ENCODE measurements at places on chromosomes 16 and 17. TPM values are rescaled to one million over a fixed set of nuclear protein-coding genes. Genes with fewer than 3 reads are reported as not detected.
A peak's percentile ranks its signal among the peaks of the same experiment; 100 is the strongest.

GRCh38 chr17:261635-262034 is 80.2 kb upstream of the DOC2B start:
- DNase-seq, result no peak

- no peak for DNase-seq
These were observed 22.3 kb downstream of the FOXN1 start for GRCh38 chr17:28528327-28529012.

DNA sequence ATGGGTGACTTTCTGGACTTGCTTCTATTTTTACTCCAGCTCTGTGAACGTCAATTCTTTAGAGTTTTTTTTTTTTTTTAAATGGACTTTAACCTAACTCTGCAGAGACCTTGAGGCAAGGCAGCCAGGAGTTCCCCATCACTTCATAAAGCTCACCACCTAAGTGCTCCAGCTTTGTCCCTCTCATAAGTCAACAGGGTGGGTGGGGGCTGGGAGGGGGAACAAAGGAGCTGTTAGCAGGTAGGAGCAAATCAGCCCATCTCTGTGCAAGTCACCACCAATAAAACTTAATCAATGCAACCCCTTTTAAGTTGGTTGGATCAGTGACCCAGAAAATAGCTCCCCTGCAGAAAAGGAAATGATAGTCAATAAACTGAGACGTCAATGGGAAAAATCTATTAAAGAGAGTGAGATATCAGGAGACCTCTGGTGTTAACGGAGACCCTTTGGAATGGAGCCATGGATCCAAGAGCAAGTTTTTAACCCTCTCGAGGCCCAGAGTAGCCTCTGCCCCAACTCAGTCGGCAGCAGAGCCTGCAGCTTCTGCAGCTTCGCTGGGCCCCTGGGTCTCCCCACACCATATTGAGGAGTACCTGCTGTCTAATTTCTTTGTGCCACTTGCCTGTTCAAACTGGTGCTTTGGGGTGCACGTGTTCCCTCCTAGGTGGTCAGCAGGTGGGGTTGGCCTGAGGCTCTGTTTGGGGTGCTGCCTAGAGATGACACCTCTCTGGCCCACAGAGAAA is 27.6 kb upstream of the ETV4 start:
- no peak for DNase-seq

DNA sequence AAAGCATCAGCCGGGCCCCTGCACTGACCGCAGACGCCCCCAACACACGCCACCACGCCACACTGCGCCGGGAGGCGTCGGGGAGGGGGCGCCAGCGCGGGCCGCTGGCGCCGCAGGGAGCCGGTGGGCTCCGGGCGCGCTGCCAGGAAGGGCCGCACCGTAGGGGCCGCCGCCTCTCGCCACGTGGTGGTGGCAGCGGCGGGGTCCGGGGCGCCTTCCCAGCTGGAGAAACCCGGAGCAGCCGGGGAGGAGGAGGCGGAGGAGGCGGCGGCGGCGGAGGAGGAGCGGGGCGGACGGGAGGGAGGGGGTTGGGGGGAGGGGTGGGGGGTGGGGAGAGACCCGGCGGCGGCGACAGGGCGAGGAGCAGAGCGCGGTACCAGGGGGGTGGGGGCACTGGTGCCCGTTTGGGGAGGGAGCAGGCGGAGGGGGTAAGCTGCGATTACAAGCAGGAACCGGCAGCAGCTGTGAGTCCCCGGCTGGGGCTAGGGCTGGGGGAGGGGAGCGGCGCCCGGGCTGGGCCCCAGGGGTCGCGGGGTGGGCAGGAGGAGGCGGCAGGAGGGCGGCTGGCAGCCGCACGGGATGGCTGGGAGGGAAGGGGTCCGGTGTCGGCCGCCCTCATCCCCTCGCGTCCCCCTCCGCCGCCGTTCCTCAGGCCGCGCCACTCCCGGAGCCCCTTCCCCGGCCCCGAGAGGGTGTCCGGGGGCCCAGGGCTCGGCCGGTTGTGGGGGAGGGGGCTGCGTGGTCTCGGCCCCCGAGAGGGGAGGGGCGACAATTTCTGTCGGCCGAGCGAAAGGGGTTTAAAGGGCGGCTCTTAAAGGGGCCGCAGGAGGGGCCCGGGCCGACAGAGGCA is at the start of gene TBKBP1:
Gene TBKBP1, plus strand, starts transcription at position 431 of the 850 bp plus-strand sequence. CDS start 1,952 bp downstream, outside the sequence.
- DNase-seq, result peak; percentile 33

DNA sequence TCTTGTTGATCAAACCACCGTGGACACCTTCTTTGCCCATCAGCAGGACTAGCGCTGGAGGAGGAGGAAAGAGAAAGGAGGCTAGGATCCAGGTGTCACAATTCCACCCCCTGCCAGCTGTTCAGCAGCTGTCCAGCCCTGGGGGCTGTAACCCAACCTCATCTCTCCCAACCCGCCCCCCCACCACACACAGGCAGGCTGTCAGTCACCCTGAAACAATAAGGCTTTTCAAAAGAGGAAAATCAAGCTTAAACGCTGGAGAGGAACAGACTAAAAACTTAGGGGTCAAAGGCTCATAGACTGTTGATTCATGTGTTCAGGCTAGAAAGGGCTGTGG is 2.4 kb downstream of the PFN1 start:
- DNase-seq, result no peak

- no peak for DNase-seq
These were observed 141.7 kb upstream of the C17orf78 start for GRCh38 chr17:37234106-37234505.

GRCh38 chr17:36512641-36513040 is 22.0 kb downstream of the MYO19 start:
- DNase-seq, result no peak

GRCh38 chr17:9056566-9056965 is 35.3 kb downstream of the NTN1 start:
- DNase-seq, result no peak

GRCh38 chr16:15903960-15904359 is 15.6 kb upstream of the CEP20 start:
- no peak for DNase-seq

- no peak for DNase-seq
These were observed 25.0 kb downstream of the FBXL20 start for GRCh38 chr17:39376434-39376833.

DNA sequence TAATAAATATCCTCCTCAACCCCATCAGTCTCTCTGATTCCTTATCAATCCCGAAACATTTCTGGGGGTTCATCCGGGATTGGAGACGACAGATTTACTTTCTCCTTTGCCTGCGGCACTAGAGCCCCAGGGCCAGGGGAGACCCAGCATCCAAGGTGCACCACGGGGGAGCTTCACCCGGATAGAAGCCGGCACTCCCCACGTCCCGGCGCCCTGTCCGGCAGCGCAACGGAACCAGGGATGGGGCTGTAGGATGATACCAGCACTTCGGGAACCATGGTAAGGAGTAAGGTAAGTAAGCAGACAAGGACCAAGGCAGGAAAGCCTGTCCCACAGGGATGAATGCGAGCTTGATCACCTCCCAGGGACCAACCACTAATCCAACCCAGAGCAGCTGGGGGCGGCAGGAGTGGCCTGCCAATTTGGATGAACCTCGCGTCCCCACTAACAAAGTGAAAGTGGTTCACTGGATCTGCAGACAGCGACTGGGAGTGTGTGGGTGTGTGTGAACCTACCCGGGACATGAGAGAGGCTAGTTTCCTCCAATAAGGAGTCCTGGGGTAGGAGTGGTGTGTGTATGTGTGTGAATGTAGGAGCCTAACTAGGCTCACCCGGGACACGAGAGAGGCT is 11.9 kb downstream of the POLR3K start:
- DNase-seq, result no peak

DNA sequence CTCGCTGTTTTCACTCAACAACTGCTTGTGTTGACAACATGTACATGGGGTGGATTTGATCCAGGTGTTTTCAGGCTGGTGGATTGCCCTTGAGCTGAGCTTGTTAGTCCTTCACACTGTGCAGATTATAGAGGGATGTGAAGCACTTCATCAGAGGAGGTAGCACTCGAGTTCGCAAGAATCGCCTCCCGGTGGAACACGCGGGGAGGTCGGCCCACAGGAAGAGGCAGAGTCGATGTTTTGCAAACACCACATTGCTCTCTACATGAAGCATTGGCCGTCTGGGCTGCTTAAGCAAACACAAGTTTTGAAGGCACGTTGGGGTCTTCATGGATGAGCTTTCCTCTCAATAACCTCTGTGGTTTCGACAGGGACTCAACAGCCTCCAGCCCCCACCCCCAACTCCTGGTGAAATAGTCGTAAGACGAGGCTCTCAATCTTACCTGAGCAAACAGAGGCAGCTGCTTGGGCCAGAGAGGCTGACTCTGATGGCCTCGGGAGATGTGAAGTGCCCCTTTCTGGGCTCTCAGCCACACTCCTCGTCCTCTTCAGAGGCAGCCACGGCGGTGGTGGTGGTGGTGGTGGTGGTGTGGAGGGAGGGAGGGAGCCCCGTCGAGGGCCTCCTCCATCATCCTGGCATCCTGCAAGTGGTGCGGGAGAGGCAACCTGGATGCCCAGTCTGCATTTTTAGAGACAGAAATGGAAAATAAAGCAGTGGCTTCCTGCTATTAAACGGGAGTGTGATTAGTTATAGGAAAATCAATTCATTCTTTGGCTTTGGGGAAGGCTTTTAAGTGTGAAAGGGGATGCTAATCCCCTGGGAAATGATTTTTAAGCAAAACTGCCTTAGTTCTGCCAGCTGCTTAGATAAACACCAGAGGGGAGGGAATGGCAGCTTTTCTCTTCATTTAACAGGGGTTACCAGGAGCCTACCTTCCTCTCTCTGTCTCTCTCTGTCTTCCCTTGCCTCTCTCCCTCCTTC is 552.5 kb upstream of the EEF2KMT start:
- DNase-seq, result no peak

- no peak for DNase-seq
These were observed 5.0 kb downstream of the SMARCD2 start for GRCh38 chr17:63837480-63837879.

DNA sequence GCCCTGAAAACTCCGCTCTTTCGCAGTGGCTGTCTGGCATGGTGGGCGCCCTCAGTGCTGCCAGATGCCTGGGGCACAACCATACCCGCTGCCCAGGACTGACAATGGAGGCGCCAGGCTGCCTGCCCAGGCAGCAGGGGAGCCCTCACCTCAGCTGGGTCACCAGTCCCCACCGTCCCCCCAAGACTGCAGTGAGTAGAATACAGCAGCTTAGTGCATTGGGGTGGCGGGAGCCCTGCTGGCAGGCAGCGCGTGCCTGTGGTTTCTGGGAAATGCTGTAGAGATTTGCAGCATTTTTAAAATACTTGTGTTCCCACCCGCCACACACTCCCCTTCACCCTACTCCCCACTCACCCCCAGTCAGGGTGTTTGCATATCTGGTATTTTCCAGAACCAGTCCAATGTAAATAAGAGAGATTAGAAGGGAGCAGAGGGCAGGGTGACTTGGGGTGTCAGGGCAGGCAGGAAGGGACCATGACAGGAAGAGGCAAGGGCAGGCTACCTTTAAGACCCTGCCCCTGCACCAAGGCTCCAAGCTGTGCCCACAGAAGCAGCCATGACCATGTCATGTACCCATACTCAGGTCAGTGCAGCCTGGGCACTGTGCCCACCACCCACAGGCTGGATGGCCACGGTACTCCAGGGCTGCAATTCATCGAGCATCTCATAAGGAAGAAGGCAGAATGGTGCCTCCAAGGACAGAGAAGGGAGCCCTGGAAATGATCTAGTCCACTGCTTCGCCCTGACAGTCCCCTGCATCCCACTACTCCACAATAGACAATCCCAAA is 21.5 kb downstream of the MYO18A start:
- DNase-seq, result peak; percentile 80

DNA sequence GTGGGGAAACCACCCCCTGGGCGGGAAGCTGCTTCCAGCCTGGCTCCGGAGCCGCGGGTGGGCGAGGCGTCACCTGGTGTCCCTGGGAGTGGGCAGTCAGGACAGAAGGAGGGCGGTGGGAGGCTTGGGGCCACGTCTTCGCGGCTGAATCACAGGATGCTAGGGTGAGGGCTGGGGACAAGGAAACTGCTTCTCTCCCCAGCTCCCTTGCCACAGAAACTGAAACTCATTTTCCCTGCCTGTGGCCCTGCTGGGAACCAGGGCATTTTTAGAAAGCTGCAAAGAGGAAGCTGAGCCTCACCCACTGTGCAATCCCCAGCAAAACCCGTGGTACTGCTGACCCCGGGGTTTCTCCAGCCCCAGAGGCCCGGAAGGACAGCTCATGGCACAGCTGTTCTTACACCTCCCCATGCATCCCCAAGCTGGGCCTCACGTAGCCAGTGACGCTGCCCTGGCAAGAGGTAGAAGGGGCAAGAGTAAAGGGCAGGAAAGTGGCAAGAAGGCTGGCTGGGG is 8.2 kb downstream of the RHBDF2 start:
- no peak for DNase-seq

- DNase-seq, result no peak
These were observed 24.0 kb upstream of the ABCA5 start for GRCh38 chr17:69350911-69351310.

DNA sequence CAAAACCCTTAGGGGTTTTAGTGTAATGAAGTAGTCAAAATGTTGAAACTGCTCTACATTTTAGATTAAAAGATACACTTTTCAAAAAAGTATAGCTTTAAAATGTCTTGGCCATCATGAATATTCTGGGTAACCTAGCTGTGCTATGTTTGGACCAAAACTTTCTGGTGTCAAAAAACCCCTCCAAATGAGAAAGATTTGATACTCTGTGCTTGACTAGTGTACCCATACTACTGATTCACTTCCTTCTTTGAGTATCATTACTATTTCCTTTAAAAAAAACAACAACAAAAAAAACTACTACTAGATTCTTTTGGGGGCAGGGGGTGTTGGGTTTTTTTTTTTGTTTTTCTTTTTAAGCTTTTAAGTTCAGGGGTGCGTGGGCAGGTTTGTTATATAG is 37.3 kb downstream of the PTRH2 start:
- no peak for DNase-seq

DNA sequence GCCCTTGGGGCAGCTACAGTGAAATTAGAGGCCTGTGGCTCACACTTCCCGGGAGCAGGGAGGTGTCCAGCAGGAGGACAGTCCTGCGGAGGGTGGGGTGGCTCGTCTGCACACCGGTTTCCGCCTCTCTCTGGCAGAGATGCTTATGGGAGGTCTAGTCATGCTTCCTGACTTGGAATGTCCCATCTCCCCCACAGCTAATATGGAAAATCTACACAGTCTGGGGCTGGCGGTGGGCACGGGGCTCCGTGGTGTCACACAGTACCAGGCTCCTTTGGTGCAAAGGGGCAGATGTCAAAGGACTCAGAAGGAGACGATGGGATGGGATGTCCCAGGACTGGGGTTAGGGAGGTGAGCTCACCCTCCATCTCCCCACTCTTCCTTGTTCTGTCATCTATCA is 44.1 kb upstream of the DOC2B start:
- no peak for DNase-seq

GRCh38 chr17:40915721-40916256 is 21.7 kb downstream of the KRT23 start:
- peak; percentile 64 for DNase-seq

- no peak for DNase-seq
These were observed 1.6 kb upstream of the DECR2 start for GRCh38 chr16:400061-400591.

Gene P3H4
- 45.4 TPM for total RNA-seq

Gene PIK3R6
- not detected for total RNA-seq

Gene CPD
- total RNA-seq, result 35.1 TPM

Gene KRT222
- total RNA-seq, result not detected

Gene FOXC2
- total RNA-seq, result 3.9 TPM

Gene EME1
- 24.1 TPM for total RNA-seq

Gene RNF43
- total RNA-seq, result 0.08 TPM

Gene SEPTIN1
- not detected for total RNA-seq

Gene CACNG3
- total RNA-seq, result not detected

Gene C16orf46
- not detected for total RNA-seq

Gene CNTNAP1
- total RNA-seq, result 0.34 TPM

Gene SERPINF2
- not detected for total RNA-seq

Measured in SJSA1 (cell line).